ENCODE measurements at places on chromosomes 4 and X.

DNA sequence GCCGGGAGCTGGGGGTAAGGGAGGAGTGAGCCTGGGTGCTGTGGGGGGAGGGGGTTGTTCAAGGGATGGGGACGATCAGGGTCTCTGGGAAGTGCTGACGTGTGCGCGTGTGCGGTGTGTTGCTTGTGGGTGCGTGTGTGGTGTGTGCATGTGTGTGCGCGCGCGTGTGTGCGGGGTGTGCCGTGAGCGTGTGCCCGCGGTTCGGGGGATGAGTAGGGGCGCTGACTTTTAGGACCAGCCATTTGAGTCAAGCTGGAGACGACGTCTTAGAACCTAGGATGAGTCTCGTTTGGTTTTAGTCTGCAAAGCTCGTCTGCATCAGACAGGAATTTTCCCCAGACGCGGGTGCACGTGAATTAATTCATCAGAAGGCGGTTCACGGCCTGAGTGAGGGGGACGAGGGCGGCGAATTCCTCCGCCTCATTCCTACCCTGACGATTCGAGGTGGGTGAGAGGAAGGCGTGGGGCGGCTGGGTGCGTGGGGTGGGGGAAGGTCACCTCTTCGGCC is 950 bp upstream of the TMEM271 start:
- DNase-seq: no peak

DNA sequence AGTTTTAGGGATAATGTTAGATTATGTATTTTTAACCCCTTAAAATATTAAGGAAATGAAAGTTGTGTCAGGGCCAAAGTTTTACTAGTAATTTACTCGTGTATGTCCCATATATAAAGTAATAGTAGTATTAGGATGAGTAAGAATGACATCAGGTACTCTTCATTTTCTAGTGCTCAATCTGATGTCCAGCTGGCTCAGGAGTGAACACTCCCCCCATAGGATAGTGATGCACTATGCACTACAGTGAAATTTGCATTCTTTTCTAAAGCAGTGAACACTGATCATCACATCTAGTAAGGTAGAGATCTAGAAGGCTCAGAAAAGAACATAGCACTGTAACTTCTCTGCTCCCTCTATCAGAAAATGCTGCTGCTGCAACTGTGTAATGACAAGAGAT is 409.7 kb downstream of the GLUD2 start:
- DNase-seq: no peak

- DNase-seq: no peak
These were observed 5.9 kb downstream of the ODAPH start for GRCh38 chr4:75561789-75562188.

DNA sequence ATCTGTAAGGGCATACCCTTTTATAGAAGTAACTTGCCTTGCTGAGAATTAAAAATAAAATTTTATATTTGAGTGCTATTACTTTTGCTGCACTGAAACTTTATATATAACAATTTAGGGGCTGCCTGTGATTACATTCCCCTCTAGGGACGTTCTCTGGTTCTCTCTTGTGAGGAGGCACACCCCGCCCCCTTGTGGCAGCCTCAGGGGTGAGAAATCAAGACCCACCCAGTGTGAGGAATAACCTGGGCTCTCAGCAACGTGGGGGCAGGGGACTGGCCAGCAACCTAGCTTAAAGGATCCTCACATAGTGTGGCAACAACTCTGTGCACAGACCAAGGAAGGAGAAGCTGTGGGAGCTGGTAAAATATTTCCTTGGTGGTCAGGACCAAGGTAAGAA is 43.7 kb downstream of the MAGEA9 start:
- DNase-seq: no peak

DNA sequence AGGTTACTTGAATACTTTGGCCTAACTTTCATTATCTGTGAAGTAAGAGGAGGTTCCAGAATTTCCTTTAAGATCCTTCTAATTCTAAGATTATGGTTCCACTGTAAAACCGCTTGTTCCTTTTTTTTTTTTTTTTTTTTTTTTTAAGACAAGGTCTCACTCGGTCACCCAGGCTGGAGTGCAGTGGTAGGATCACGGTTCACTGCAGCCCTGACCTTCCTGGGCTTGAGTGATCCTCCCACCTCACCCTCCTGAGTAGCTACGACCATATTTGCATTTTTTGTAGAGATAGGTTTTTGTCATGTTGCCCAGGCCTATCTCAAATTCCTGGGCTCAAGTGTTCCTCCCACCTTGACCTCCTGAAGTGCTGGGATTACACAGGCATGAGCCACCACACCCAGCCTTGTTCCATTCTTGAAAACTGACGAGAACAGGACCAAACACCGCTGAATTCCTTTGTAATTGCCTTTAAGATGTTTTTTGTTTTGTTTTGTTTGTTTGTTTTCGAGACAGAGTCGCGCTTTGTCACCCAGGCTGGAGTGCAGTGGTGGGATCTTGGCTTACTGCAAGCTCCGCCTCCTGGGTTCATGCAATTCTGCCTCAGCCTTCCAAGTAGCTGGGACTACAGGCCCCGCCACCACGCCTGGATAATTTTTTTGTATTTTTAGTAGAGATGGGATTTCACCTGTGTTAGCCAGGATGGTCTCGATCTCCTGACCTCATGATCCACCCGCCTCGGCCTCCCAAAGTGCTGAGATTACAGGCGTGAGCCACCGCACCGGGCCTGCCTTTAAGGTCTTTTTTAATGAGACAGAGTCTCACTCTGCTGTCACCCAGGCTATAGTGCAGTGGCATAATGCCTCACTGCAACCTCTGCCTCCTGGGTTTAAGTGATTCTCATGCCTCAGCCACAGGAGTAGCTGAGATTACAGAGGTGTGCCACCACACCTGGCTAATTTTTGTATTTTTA is 6.8 kb downstream of the PDS5A start:
- DNase-seq: no peak

DNA sequence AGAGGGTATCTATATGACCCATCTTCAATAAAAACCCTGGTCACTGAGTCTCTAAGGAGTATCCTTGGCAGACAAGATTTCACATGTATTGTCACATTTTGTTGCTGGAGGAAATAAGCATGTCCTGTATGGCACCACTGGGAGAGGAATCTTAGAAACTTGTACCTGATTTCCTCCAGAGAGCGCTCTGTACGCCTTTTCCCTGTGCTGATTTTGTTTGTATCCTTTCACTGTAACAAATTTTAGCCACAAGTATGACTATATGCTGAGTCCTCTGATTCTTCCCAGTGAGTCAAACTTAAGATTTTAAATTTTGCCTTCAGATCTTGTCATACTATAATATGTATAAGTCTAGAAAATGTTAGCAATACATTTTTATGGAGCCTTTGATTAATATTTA is 102.8 kb downstream of the ITIH6 start:
- no peak for DNase-seq

- no peak for DNase-seq
These were observed 97.7 kb downstream of the EFHC2 start for GRCh38 chrX:44245733-44246132.

DNA sequence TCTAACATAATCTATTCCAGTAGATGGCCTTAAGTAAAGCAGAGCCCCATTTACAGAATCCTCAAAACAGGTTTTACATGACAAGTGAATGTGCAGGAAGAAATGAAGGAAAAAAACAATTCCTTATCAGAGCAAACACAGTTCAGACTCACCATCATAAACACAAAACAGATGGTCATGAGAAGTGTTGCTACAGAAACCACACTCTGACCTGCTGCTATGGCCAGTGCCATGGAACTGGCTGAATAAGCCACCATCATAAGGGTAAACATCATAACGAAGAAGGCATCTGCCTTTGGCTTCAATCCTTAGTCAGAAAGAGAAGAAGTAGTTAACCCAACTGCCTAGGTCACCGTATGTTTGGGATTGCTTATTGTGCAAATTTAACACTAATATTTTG is 61.1 kb downstream of the ABCG2 start:
- no peak for DNase-seq

GRCh38 chr4:43843501-43843900 is 605.1 kb downstream of the KCTD8 start:
- no peak for DNase-seq

DNA sequence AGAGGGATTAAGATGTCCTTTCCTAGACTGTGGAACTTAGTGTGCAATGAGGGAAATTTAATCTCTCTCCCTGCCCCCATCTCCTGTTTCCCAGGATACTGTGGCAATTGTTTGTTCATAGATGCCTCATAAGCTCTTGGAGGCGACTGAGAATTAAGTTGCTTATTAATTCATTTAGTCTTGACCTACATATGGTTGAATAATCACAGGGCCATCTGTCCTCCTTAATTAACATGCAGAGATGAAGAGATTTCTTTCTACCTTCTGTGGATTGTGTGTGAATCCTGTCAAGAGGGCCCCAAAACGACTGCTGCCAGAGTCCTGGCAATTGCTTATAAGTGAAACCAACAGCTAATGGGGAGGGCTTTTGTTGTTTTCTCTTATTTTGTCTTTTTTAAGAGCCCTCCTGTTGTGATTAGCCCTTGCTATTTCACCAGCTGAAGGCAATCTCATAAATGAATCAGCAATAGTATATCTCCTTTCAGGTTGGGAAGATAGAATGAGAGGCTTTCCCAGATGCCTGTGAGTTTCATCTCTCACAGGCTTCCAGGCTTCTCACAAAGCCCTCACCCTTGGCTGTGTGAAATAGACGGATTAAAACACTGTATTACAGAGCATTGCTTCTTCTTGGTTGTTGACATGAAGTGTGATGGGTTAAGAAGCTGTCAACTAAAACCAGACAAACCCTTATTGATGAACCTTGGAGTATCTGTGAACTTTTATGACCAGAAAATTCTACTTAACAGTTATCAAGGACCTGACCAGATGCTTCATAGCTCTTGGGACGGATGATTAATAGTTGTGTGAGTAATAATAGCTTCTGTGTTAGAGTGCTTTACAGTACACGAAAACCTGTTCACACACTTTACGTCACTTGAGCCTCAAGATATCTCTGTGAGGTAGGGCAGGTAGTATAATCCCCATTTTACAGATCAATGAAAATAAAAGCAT is 58.5 kb downstream of the PGRMC2 start:
- DNase-seq: no peak

- no peak for DNase-seq
These were observed 7.9 kb upstream of the PTPN13 start for GRCh38 chr4:86586160-86586572.

- peak; percentile 53 for DNase-seq
These were observed 128.5 kb upstream of the ARX start for GRCh38 chrX:25144043-25144940.

DNA sequence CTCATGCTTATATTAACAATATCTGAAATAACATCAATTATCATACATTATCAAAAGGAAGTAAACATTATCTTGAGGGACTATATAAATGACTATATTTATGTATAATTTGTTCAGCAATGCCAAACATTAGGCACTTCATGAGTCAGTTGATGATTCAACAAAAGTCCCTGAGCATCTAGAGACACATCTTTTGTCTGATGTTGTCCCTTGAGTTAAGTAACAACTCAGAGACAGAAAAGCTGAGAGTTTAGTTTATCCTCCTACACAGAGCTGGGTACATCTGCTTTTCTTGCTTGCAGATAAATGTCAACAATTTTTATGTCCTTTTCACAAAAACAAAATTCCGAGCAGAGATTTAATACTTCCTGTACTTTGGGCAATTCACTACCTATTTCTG is 311.1 kb downstream of the INPP4B start:
- no peak for DNase-seq

DNA sequence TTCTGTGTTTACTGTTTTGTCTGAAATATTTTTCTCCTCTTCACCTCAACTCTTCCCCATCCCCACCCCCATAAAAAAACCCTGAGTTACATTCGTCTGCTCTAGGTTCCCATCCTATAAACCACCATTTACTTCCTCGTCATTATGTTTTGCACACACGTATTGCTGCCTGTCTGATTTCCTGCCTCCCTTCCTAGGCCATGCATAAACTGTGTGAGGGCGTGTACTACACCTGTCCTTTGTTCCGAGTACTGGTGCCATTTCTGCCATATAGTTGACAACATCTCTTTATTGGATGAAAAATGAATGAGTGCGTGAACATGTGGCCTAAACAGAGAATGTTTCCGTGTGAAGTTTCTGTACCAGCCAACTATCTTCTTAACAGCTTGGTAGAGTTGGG is 258.5 kb upstream of the FAT1 start:
- no peak for DNase-seq

DNA sequence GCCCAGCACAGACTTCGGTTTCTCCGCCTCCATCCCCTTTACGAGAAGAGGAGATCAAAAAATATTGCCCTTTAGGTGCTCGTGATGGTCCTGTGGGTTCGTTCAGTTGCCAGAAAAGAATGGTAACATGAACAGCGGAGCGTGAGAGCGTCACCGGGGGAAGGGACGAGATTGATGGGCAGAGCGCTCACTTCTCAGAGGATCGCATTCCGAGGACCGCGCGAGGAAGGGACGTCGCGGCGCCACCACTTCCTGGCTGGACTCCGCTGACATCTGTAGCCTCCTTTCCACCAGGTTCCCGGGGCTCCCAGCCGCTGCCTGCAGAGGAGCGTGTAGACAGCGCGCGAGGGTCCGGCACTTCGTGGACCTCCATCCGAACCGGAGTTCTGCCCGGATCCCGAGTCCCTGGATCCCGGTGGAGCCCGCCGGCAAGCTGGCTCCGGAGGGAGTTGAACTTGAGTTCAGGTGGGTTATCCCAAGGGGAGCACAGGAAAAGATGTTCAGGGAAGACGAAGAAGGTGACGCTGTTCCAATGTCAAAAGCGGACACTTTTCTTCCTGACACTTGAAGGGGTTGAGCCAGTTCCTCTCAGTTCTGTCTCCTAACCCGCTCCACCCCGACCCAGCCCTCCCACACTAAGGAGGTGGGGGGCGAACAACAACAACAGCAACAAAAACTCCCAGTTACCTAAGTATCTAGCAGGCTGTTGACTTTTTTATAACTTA is 484 bp downstream of the GALNTL6 start:
- peak; percentile 56 for DNase-seq

DNA sequence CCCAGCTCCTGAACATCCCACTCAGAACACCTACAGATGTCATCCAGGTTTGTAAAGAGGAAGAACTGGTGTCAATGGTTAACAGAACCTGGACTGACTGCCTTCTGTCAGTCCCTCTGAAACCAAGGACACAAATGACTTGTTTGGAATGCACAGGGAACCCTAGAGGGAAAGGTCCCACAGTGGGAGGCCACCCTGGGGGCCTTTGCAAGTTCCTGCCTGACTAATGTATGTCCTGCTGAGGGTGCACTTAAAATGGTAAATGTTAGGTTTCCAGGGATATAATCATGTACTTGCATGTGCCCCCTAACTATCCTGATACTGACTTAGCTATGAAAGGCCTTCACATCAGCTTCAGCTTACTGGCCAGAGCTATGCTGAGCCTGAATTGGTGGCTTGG is 15.0 kb upstream of the XAGE2 start:
- DNase-seq: no peak

- DNase-seq: no peak
These were observed 365.5 kb downstream of the CXXC4 start for GRCh38 chr4:104129243-104129642.

- DNase-seq: no peak
These were observed 37.2 kb upstream of the SCRG1 start for GRCh38 chr4:173436149-173436579.

DNA sequence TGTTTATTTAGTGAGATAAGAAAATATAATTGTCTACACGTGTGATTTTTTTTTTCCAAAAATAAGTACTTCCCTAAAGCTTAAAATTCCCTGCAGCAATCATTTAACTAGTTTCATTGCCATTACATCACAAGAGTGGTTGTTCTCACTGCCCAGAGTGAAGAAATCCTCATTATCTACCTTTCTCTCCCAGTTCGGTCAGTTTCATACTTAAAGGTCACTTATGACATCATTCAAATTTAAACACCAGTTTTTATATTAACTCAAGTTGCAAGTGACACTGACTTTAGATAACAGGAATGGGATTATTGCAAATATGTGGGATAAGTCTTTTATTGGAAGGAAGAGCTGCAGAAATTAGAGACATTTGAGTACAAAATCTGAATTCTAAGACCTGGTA is 1699.8 kb upstream of the IGFBP7 start:
- DNase-seq: no peak

GRCh38 chr4:81421346-81422218 is 50.1 kb downstream of the RASGEF1B start:
- no peak for DNase-seq

Measured in pancreas (tissue), 10 donors.